ENCODE measurements at places on chromosomes 3 and 15.

DNA sequence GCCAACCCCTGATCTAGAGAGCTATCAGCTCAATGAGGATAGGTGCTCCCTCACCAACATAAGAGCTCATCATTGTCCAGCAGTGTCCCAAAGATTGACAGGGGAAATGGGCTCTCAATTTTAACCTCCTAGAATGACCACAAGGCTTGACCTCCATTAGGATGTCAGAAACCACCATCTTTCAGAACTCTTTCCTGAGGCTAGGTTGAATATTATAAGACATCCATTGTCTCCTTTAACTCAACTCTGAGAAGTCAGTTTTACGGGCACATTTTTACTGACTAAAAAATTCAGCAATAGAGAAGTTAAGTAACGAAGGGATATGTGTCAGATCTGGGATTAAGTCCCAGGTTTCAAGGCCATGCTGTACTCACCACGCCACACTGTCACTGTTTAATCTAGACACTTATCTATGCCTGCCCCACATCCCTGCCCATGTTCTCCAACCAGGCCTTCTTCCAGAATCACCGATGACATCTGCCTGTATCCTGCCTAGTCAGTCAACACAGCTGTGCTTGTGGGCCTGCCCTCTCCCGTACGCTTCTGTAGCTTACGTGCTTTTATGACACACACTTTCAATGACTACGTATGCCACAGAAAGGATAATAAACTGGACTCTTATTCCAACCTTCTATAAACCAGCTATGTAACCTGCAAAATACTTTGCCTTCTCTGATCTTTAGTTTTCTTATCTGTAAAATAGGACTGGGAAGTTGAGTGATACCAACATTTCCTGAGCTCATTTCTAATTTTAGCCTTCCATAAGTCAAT is 17.1 kb upstream of the MUC13 start:
- DNase-seq = no peak

DNA sequence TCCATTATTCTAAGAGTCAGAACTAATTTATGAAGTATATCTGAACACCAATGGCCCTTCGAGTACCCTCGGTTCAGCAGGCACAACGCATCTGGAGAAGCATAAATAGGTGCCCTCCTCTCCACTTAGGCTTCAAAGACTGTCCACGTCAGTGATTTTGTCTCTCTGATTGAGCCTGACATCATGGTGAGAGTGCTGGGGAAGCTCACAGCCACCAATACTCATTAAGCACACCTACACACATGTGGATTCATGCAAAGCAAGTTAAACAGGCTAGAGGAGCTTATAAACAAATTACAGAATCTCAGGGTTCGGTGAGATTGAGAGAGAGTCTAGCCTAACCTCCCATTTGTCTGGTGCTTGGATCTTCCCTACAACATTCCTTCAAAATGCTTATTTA is 3.6 kb downstream of the CLDN1 start:
- DNase-seq = no peak

GRCh38 chr3:159996018-159996417 is 7.4 kb downstream of the IL12A start:
- DNase-seq = no peak

- no peak for DNase-seq
These were observed 26.3 kb downstream of the RAB43 start for GRCh38 chr3:129095285-129095684.

DNA sequence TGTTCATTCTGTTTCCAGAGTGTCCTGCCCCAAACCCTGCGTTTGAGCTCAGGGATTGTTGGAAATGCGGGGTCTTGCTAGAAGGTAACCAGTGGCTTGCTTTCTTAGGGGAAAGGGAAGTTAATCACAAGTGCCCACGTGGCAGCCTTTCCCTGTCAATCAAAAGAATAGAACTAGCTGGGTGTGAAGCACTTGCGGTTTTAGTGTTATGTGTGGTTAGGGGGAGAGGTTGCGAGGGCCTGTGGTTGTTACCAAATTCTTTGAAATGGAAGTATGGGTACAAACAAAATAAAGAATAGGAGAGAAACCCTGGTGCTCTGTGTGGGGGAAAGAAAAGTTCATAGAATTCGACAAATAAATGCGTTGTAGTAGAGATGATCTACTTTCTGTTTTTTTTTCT is 67.6 kb downstream of the FNDC3B start:
- DNase-seq = no peak

DNA sequence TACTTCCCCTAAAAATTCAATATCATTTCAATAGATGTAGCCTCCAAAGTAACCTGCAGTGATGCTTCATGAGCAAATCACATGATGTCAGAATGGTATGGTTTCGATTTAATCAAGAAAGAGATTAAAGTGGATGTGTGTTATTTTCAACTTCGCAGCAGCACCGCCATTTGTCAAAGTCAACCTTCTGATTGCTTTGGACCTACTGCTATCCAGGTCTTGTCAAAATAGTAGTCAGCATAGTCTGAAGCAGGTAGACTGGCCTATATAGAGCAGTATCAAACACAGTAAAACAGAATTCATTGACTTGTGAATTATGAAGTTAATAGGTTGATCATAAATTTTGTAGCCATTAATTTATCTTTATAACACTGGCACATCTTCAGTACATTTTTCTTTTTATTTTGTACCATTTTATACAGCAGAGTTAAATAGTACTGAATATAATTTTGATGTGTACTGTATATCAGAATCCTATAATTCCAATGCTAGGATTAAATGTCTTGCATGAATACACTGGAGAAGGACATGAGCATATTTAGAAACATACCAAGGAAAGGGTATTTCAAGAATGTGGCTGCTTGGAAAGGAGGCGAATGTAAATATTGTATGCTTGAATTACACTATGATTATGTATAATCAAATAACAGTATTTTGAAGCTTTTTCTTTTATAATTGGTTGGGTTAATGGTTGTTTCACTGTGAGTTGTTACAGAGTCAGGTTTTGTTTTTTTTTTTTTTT is 79.6 kb downstream of the CDIN1 start:
- DNase-seq = no peak

- no peak for DNase-seq
These were observed 37.4 kb upstream of the CILP start for GRCh38 chr15:65248511-65249255.

- no peak for DNase-seq
These were observed 9.8 kb upstream of the TXNRD3 start for GRCh38 chr3:126664591-126665214.

DNA sequence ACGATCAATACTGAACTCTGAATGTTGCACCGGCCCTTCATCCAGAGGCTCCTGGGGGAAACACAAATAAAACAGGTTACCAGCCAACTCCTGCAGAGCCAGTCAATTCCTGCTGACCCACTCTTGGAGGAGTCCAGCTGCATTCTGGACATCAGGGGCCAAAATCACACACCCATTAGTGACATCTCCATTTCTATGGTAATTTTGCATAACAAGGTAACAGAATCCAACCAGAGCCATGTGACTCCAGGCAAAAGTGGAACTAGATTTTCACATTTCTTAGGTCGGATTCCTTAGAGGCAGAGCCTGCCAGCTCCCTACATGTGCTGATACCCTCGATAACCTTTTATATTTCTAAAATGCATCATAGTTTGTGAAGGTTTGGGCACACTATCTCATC is 119.2 kb upstream of the CTNNB1 start:
- DNase-seq = no peak

GRCh38 chr3:140207541-140207940 is 272.6 kb downstream of the CLSTN2 start:
- no peak for DNase-seq

GRCh38 chr3:179279837-179280236 is 28.9 kb upstream of the KCNMB3 start:
- DNase-seq = no peak

GRCh38 chr3:5172018-5172417 is 15.5 kb upstream of the EDEM1 start:
- no peak for DNase-seq

DNA sequence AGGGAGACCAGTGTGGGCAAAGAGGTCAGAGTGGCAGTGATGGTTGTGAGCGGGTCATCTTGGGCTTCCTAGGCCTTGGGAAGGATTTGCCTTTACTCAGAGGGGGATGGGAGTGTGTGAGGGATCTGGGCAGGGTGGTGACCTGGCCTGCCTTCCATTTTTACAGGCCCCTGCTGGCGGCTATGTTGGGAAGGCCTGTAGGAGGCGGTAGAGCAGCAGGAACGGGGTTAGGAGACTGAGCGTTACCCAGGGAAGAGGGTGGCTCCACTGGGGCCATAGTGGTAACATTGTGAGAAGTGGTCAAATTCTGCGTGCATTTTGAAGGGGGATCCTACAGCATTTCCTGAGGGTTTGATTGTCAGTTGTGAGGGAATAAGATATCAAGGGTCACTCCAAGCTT is 307.3 kb upstream of the CTDSPL start:
- DNase-seq = no peak

GRCh38 chr15:49843725-49844124 is 222.9 kb downstream of the DTWD1 start:
- DNase-seq = no peak

DNA sequence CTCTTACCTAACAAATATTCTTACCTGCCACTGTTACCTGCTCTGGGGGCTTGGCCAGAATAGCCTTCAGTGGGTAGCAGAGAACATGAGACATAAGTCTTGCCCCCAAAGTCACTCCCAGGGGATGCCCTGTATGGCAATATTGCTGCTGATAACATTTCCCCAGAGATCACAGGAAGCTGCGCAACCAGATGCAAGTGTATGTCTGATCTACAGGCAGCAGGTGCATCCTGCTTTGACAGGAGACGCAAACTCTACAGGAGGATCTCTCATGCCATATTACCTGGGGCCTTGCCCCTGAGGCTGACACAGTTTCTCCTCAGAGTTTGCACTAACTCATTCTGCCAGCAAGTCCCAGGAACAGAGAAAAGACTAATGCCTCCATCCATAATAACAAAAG is 174.4 kb upstream of the LPP start:
- no peak for DNase-seq

DNA sequence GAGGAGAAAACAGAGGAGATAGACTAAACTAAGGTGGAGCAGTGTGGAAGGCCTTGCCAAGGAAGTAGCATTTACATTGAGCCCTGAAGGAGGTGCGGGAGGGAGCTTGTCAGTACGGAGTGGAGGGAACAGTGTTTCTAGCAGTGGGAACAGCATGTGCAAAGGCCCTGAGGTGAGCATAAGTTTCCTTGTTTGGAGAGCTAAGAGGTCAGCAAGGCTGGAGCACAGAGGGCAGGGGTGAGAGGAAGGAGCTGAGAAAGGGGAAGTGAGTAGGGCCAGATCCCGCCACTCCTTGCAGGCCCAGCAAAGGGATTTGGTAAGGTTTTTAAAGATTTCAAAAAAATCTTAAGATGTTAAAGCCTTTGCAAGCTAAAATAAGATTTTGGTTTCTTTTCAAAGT is 70.1 kb downstream of the HMCES start:
- DNase-seq = no peak

DNA sequence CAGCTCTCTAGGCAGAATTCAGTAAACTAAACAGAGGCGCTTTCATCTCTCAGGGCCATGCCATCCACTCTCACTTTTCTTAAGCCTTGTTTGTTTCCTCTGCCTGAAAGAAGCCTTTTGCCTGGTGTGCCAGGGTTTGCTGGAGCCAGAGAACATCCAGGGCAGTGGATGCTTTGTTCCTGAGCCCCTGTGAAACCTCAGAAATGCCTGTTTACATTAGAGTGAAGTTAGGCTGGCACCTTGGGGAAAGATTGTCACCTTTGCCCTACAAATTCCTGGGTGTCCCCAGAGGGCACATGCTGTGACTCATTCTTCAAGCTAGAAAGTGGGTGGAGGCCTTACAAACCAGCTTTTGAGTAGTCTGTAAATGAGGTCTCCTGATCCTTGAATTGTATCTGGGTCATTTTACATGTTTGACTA is 10.7 kb upstream of the TRAK1 start:
- no peak for DNase-seq

GRCh38 chr3:184227481-184227935 is 1.9 kb upstream of the VWA5B2 start:
- no peak for DNase-seq

- no peak for DNase-seq
These were observed 327.8 kb upstream of the C2CD4B start for GRCh38 chr15:62492900-62493299.

DNA sequence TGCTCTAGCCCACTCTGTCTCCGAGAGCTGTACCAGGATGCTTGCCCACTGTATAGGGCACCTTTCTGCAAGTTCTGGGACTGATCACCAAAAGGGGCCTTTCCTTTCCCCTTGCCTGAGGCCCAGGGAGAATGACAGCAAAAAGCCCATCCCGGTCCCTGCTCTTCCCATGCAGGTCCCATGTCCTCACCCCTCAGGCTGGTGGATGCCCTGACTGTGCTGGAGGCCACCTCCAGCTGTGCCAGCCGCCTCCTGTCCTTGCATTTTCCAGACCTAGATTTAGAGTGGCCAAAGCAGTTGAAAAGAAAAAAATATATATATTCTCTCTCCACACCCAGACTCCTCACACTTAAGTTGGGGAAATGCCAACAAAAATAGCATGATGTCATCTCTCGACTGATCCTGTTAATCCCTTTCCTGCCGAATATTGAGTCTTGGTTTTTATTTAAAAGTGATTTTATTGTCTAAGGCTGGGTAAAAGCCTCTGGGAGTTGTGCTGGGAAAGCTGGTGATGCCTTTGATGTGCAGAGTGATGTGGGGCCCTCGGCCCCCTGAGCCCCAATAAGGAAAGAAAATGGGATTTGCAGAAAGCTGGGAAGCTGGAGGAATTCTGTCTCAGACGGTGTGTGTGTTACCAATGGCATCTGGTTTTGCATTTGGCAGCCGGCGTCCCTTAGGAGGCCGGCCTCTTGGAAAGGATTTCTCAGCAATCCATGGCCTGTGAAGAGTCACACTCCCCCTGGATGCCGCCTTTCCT is 29.3 kb upstream of the TPM1 start:
- no peak for DNase-seq

DNA sequence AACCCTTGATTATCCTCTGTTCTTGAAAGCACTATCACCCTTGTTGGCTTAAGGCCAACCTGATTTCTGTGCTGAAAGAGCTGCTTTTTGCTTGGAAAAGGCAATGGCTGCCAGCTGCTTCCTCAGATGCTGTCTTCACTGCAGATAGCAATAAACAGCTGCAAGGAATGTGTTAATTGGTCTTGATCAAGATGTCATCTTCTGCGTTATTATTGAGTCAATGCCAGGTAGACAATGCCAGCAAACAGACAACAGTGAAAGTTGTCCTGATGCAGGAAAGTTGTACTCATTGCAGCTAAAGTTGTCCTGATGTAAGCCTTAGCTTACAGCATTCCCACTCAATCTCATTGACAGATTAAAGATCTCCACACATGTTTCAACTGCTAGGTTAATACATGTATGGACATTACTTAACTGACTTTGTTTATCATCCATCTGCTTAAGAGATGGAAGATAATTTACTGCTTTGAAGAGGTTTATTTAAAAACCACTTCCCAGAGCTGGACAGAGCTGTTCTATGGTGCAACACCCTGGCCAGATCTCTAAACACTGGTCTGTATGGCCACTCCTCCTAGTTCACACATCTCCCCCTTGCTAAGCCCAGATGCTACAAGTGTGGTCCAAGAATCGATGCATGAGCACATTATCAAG is 251.0 kb upstream of the MCTP2 start:
- DNase-seq = no peak
